ENCODE measurements at places on chromosomes 7 and 10.

- DNase-seq: no peak
These were observed 1.4 kb downstream of the RPS24 start for GRCh38 chr10:78035025-78035424.

DNA sequence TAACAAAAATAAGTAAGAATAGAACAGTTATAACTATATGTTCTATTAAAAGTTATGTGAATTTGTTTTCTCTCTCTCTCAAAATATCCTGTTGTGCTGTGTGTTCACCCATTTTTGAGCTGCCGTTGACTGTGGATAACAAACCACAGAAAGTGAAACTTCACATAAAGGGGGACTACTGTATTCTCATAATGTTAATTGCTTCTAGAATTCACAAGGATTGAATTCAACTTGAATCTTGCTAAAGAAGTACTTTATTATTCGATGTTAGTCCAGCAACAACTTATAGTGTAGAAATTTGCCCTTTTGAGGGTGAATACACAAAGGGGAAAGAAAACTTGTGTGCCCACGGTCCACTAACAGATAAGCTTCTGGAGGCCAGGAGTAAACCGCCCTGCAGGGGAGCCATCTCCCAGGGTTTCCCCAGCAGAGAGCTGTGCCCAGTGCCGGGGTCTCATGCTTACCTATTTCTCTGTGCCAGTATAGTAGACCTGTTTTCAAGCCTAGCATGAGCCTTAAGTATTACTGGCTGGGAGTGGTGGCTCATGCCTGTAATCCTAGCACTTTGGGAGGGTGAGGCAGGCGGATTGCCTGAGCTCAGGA lies 87.1 kb downstream of the KAT6B start:
- no peak for DNase-seq

DNA sequence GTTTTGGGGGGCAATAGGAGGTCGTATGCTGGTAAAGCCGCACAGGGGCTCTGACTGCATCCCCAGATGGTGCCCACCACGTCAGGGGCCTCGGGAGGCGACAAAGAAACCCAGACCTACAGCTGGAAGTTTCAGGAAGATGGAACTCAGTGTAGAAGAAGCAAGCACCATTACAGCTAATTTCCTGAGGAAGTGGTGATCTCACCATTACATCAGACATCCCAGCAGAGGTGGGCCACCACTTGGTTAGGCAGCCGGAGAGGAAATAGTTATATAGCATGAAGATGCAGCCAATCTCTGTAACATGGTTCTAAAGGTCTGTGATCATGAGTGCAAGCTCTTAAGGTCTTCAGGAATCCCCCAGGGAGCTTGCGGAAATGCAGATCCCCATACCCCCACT lies 127.3 kb upstream of the PCBD1 start:
- no peak for DNase-seq

DNA sequence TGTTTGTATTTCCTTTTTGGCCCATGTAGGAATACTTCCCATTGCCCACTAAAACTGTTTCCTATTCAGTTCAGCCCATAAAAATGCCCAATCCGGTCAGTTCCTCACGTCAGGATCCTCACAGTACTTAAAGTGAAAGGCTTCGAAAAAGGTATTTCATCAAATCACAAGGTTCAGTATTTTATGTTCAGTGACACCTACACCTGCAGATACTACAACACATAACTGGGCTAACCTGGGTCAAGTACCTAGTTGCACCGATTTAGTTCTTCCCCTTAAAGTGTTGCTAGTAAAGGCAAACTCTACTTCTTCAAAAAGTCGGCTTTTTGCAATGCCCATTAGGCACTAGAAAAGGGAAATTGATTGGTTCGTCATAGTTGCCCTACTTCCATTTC lies 1.1 kb downstream of the SNX13 start:
- DNase-seq: peak; percentile 30

DNA sequence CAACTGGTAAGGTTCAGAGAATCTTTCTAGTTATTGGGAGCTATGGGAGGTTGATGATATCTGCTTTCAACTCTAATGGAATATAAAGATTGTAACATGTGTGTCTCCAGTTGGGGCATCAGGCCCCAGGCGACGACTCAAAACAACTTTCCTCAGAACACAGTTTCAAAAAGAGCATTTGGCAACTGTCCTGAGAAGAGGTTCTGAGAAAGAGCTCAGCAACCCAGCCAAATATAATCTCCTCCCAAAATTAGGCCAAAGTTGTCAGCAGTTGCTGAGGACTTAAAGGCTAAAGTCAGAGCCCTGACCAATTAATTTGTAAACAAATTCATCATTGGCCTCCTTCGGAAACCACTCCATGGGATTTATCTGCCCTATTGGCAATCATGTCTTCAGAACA lies 251.1 kb upstream of the NFE2L3 start:
- no peak for DNase-seq

GRCh38 chr10:12321641-12322040 lies 27.7 kb upstream of the CAMK1D start:
- no peak for DNase-seq

DNA sequence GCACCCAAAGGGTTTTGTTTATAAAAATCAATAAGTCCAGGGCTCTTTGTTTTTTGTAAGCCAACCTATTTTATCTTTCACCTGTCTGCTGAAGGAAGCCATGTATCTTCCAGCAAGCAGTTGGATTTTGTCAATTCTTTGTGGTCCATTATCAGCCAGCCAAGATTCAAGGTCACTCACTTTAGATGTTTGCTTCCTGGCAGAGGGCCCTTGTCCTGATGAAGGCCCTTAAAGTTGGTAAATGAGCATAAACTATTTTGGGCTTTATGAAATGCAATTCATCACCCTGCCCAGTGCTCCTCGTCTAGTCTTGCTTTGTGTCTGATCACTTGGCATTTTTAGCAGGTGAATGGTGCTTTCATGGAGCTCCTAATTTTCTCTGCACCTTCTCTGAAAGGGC lies 1004.2 kb downstream of the GRID1 start:
- DNase-seq: no peak

DNA sequence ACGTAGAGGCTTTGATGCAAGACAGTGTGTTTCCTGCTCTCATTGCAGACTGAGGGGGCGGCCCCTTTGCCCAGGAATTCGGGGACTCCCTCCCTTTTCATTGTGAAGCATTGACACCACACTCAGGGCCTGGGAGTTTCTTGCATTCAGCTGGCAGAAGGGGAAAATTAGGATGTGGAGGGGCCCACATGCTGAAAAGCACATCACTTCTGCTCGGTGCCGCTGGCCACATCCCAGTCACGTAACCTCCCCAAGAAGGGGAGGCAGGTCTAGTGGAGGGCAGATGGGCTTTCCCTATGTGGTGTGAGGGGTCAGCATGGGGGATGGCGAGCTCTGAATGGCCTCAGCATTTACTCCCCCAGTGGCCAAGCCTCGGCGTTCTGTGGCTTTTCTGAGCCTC lies 47.9 kb downstream of the ADCY1 start:
- no peak for DNase-seq

GRCh38 chr10:86979977-86980448 lies 11.7 kb downstream of the ADIRF start:
- DNase-seq: peak; percentile 66

DNA sequence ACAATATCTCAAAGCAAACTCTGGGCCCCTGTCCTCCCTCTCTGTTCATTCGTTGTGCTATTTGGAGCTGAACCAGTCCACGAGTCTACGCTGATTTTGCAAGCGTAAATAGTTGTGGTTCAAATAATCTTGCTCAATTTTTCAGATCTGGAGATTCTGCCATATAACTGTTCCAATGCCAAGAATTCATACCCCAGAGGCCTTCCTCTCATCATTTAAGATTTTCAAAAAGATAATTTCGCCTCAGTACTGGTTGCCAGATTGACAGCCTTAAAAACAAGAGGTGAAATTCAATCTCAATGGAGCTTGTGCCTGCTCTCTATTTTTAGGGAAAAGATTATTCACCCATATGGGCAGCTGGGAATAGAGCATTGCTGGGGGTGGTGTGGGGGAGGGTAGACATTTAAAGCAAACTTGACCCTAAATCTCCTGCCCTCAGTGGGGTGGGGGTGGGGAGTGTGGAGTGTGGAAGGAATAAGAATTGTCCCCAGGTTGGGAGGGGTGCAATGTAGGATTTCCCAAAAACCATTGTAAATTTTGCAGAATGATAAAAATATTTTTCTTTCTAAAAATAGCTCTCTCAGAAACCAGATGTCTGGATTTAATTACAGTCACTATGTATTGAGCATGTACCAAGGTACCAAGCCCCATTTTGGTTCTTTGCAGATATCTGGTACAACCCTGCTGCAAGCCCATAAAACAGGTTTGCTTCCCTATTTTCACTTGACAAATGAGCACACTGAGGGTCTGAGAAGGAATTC lies 104.7 kb upstream of the EEPD1 start:
- peak; percentile 95 for DNase-seq

DNA sequence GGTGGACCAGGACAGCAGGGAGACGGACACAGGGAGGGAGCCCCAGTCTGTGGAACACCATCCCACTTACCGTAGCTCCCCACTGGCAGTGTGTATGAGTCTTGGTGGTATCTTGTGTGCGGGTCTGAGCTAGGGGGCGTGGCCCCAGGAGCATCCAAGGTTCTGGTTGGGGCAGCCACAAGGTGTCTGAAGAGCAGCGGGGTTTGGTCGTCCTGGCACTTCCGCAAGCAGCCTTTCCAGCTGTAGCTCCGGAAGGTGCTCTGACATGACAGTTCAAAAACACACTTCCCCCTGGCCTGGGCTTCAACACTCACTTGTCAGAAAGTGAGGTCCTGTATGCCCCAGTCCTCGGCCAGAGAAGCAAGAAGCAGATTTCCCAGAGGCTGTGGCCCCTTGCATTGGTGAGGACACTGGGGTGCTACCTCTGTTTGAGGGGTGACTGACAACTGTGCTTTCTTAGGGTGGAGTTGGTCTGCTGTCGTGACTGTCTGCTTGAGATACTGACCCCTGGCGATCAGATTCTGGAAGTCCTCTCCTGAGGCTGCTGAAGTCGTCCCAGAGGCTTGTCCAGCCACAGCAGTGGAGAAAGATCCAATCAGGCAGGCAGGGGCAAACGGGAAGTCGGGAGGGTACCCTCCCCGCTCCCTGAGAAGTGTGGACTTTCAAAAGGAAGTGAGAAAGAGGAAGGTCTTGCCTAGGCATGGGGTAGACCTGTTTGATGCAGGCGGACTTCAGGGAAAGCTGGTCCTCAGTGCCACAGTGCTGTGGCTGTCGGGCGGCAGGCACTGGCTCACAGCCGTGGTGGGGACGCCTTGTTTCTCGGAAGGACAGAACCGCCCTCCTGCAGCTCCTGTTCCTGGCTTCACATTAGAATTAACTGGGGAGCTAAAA lies 51.4 kb upstream of the PFKFB3 start:
- no peak for DNase-seq

- DNase-seq: no peak
These were observed 951.2 kb upstream of the PHF14 start for GRCh38 chr7:10022480-10022879.

DNA sequence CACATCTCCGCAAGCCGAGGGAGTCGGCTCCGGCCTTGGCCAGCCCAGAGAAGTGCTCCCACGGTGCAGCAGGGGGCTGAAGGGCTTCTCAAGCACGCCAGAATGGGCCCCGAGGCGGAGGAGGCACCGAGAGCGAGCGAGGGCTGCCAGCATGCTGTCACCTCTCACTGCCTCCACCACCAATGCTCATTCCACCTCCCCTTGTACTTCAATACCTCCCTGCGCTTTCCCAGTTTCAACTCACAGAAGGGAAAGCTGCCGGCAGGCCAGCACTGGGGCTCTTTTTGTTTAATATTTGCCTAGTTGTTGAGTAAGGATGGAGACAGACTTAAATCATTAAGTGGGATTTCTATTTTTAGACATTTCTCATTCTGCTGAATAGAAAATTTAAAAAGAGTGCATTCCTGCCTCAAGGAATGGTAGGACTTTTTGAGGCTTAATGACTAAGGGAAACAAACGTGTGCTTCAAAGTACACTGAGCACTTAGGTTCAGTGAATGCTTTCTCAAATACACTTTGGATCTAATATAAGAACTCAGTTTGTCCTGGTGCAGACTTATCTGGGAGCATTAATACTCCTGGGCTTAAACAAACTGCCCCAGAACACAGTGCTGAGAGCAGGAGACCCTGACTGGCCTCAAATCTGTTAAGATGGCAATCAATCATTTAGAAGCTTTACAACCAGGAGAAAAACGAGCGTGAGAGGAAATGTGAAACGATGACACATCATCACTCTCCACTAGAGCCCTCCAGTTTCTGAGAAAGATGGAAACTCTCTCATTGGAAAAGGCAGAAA lies 131.2 kb downstream of the RALA start:
- peak; percentile 36 for DNase-seq

DNA sequence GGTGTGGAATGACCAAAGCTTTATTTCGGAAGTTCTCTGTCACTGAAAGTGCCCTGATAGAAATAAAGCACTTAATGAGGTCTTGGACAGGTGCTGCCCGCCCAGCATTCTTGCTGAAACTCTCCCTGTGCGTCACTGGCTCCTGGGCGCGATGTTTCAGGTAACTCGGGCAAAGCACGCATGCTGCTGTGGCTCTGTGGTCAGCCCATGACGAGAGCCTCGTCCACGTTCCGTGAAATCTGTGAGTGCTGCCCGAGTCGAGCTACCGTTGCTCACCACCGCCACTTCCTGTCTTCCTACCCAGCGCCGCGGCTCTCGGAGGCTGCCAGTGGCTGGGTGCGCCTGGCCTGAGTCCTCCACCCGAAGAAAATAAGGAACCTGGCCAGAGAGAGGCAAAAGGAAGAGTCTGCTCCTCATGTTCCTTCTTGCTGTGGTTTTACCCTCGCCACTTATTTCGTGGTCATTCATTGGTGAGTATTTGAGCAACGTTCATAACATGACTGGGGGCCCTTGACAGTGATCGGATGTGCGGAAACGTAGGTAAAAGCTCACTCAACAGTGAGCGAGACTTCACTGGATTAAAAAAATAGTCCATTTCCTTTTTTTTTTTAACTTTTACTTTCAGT lies 95.5 kb downstream of the MAP3K8 start:
- DNase-seq: no peak

DNA sequence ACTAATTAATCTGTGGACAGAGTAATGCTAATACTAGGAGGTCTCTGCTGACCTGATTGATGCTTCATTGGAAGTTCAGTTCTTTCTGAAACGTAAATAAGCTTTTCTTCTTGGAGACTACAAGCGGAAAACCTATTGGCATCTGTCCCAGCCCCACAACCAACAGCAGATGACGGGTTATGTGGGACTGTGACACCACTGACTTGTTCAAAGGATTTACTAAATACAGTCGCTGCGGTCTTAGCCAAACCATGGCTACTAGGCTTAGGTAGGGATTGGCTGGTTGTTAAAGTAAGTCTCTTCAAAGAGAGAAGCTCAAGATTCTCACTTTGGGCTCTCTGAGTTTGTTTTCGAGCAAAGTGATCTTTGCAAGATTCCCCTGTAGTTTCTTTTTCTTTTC lies 68.3 kb downstream of the HYCC1 start:
- DNase-seq: no peak

- DNase-seq: no peak
These were observed 63.7 kb downstream of the TSPAN12 start for GRCh38 chr7:120794106-120794729.

- no peak for DNase-seq
These were observed 83.4 kb downstream of the CHST15 start for GRCh38 chr10:124010024-124010423.
